Stimulated activated CD4-positive, alpha-beta T cell treated with anti-CD3 and anti-CD28 coated beads, Interleukin-1b, Interleukin-23, amount 100 ng/mL, for 24 hours (primary cell): ENCODE measurements at places on chromosomes 2 and 18.

DNA sequence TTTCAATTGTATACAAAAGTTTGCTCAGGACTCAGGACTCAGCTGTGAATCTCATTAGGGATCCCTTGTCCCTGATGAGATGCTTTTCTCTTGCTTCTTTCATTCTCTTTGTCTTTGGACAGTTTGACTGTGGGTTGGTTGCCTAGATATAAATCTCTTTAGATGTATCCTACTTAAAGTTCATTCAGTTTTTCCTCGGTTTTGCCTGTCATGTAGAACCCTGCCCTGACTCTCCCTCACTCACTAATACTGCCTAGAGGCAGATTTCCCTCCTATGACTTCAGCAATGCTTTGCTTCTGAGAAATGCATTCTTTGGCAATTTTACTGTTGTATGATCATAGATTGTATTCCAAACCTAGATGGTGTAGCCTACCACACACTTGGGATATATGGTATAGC is 421.4 kb upstream of the TCF4 start:
- DNase-seq: no peak

GRCh38 chr18:23849141-23849540 is 159.9 kb downstream of the LAMA3 start:
- no peak for DNase-seq

DNA sequence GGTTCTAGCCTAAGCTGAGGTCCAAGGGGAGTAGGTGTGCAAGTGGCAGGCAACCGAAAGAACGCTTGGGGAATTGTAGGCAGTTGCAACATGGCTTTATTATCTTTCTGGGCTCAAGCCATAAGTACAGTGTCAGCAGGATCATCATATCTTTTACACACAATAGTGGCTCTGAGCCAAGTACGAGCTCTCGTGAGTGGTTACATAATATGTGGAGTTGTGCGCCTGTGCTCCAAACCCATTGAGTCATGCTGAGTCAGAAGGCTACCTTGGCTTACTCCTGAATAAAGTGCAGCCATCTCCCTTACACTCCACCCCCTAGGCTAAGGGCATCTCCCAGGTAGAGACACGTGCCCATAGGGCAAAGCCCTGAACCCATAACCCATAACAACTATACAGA is 233.9 kb downstream of the SATB2 start:
- DNase-seq: no peak

- DNase-seq: no peak
Observed at GRCh38 chr2:151733771-151734672, at the start of gene NEB. NEB (minus strand) TSS chr2:151734476; CDS start chr2:151733156, 1,320 bp downstream.

DNA sequence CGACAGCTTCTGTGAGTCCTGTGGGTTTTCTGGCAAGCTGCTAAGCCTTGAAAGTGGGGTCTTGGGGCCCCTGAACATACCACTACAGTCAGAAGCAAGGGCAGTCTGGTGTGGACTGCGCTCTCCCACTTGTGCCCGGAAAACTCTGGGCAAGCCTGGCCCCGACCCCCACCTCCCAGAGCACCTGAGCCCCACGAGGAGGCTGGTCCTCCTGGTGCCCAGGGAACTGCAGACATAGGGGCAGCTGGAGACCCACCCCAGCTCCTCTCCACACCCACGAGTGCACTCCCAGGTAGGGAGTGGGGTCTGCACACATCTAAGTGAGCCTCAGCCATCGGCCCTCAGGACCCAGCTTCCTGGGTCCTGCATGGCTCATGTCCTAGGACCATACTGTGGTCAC is 16.2 kb upstream of the GPC1 start:
- DNase-seq: no peak
